A172 (cell line): ENCODE measurements at places on chromosomes 16 and 17. TPM values are rescaled to one million over a fixed set of nuclear protein-coding genes. Genes with fewer than 3 reads are reported as not detected.

DNA sequence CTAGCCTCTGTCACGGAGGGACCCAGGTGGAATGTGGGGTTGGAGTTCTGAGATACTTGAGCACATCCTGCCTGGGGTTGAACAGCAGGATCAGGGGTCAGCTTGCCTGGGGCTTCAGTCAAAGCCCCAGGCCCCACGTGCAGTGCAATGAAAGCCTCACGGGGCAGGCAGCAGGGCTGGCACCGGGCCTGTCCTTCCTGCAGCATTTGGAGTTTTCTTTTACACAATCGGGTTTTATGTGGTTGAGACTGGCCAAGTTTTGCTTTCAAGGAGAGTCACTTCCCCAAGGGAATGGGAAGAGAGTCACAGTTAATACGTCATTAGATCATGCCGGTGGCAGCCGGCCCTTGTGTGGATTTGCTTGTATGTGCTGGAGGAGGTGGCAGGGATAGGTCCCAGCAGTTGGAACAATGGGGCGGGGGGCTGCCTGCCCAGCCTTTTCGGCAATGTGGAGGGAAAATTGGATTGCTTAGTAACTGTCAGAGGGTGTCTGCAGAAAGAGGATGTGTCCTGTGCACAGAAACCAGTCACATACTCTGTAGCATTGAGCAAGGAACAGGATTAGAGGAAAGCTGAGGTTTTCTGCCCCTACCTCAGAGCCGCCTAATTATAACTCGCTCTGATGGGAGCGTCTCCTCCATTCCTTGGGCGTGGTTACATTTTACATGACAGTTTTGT, 4.5 kb downstream of the RMI2 start:
- peak; percentile 44 for DNase-seq

DNA sequence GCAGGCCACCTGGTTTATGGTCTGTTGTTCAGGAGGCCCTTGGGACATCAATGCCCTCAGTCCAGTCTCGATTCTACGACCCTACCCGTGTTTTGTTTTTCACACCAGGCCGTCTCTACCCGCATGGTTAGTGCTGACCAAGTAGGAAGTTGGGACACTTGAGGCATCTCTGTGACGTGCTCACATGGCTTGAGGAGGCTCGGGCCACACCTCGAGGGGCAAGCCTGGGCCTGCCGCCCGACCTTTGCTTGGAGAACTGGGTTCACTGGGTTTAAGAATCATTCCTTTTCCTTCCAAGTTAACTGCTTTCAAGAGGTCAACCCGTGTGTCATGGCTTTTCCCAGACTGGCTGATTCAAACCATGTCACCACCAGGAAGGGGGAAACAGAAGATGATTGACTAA, 86.8 kb downstream of the CMIP start:
- DNase-seq: no peak

- no peak for DNase-seq
Observed at GRCh38 chr16:84740596-84741116, 40.9 kb downstream of the USP10 start.

GRCh38 chr16:67150833-67151396, at the start of gene B3GNT9:
Gene B3GNT9, minus strand, starts transcription at chr16:67150998. Its CDS starts 513 bp downstream, at chr16:67150485.
- DNase-seq: peak; percentile 74

Gene TPSD1
- total RNA-seq: not detected in 2 replicates

DNA sequence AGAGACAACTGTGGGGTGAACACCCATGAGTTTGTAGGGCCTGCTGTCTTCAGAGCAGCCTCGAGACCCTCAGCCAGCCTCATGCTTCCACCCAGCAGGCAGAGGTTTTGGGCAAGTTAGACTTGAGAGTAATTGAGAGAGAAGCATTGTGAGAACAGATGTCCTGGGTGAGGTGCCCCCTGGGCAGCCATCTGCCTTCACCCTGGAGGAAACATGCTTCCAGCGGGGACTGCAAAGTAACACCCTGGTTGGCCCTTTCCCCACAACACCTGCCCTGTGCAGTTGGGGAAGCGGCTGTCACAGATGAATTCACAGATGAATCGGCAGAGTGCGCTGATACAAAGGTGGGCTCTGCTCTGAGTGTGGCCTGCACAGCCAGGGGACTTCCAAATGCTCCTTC, 23.4 kb downstream of the ATPAF2 start:
- no peak for DNase-seq

DNA sequence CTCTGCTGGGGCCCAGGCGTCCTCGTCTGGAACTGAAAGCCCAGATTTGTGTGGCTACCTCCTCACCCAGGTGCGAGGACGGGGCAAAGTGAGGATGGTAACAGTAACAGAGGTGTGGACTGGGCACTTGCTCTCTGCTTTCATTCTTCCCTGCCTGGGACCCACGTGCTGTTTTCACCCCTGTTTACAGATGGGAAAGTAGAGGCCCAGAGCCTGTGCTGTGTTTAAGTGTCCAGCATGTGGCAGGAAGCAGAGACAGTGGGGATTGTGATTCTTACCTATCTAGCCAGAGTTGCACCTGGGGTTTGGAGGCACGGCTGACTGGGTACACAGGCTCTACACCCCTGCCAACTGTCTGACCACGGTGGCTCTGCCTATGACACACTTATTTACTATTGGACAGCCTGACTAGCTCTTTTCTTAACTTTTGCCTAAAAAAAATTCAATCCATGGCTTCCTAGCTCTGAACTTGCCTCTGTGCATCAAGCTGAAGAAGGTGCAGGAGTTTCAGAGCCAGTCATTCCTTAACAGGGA, 155.4 kb downstream of the CLEC16A start:
- DNase-seq: no peak

GRCh38 chr16:1108299-1109252, 12.5 kb upstream of the C1QTNF8 start:
- DNase-seq: peak; percentile 76

Gene ZNF276
- 14.6 and 18.9 TPM in 2 replicates for total RNA-seq

DNA sequence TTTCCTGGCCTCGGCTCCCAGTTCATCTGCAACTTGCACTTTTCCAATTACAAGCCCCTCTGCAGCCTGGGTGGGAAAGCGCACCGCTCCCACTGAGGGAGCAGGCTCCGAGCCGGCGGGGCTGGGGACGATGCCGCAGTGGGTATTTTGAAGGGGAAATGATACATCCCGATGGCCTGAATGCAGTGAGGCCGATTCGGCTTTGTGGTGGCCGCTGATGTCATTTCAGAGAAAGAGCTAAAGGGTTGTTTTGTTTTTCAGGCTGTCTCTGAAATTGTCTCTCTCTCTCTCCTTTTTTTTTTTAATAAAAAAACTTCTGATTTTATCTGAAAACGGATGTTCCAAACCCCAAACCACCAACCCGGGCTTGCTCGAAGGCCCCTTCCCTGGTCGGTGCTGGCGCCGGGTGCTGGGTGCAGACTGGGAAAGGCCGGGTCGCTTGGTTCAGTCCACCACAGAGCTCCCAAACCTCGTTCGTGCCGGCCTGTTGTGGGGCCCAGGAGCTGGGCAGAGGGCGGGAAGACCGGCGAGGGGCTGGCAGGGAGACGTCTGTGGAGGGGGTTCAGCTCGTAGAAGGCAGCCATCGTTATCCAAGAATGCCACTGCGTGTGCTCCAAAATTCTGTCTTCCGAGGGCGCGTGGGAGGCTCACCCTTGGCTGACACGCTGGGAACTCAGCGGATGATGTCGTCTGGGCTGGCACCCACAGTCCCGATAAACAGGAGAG, 102.8 kb downstream of the FOXL1 start:
- peak; percentile 45 for DNase-seq

GRCh38 chr17:63644846-63645245, 22.6 kb downstream of the MAP3K3 start:
- no peak for DNase-seq

Gene ECI1
- 50.6 and 73.8 TPM in 2 replicates for total RNA-seq

DNA sequence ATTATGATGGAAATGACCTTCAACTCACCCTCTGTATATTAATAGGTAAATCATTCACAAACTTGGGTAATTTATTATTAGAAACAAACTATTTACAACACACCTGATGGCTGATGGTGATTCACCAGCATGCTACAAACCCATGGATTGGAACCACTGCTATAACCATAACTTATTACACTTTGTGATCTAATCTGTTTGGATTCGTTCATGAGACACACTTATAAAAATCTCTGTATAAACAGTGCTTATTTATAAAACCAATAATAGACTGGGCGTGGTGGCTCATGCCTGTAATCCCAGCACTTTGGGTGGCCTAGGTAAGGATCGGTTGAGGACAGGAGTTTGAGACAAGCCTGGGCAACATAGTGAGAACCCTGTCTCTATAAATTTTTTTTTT, 16.0 kb downstream of the SMIM36 start:
- DNase-seq: no peak

- DNase-seq: no peak
Observed at GRCh38 chr16:89040391-89040790, 53.3 kb upstream of the ACSF3 start.

GRCh38 chr17:332558-333322, 19.9 kb downstream of the RPH3AL start:
- DNase-seq: no peak

GRCh38 chr16:6682142-6682811, 650.4 kb upstream of the RBFOX1 start:
- DNase-seq: no peak

DNA sequence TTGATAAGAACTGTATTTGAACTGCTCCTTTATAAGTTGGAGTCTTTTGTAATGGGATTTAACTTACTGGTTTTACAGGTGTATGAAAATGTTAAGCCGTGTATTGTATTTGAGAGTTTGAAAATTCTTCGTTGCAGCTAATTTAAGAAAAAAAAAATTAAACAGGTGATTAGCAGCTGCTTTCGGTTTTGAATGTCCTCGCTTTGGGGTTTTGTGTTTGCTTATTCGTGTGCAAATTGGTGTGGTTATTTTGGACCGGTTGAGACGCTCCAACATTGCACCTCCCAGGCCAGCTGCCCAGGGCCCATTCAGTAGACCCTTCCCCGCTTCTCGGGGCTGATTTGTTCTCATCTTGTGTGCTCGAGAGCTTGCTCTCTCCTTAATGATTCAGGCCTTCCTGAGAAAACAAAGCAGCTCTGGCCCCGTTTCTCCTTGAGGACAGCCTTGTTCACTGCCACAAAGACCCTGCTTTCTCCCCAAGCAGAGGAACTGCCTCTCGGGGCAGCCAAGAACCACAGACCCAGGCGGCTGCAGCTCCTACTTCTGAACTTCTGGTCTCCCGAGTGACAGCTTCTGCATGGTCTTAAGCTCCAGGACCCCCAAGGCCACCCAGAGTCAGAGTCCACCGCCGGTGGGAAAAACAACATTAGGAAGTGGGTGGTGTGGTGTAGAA, 100.5 kb downstream of the MSI2 start:
- no peak for DNase-seq

DNA sequence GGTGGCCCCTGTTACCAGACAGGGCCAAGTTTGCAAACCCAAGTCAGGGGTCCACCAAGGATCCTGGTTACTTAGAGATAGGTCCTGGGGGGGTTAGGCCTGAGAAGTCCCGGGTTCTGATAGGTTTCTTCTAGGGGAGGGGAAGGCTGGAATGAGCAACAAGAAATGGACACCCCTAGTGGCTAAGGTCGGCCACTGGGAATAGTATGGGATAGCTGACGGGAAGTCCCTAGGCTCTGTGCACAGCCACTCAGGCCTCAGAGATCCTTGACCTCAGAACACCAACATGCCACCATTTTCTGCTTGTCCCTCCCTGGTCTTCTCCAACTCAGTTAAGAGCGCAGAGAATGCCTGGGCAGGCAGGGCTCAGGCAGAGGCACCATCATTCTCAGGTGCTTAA, 13.4 kb downstream of the TK2 start:
- no peak for DNase-seq
